NCI-H446 (cell line): ENCODE measurements at places on chromosomes 3 and 15.

- DNase-seq = no peak
Observed at GRCh38 chr15:57562196-57562769, 29.4 kb upstream of the MYZAP start.

GRCh38 chr3:4656059-4656458 is 162.9 kb downstream of the ITPR1 start:
- DNase-seq = peak; percentile 25

- no peak for DNase-seq
Observed at GRCh38 chr3:119937229-119937628, 155.3 kb downstream of the NR1I2 start.

GRCh38 chr3:176767385-176767784 is 429.9 kb downstream of the TBL1XR1 start:
- peak; percentile 3 for DNase-seq

- DNase-seq = no peak
Observed at GRCh38 chr15:29959384-29960137, 123.2 kb upstream of the GOLGA8J start.

DNA sequence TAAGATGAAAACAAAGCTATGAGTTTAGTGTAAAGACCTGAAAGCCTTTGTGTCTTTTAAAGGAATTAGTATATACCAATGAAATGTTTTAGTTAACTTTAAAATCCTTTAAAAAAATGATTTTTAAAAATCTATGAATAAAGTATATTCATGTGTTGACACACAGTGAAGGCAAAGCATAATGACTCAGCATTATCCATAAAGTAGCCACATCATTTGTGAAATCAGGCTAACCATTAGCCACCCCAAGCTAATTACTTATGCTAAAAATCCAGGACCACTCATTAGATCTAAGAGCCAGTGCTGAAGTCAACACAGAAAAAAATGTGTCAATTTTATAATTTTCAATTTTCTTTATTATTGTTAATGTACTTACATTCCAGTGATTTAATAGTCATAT is 310.2 kb downstream of the TBC1D5 start:
- DNase-seq = no peak

DNA sequence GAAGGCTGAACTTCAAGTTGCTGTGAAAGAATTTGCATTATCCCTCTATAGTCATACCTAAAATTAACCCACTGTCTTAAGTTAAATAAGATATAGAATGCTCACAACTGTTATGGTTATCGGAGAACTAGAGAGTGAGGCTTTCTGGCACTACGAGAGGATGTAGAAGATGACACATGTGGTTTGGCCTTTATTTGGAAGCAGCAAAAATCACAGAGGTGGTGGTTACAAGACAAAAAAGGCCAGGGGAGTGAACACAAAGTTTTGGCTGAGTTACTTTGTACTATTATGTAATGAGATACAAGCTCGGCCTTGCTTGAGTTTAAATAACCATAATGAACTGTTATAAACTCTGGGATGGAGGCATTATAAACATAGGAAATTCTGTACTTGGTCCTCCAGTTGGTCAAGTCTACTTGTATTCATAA is 78.3 kb upstream of the ICE2 start:
- no peak for DNase-seq

DNA sequence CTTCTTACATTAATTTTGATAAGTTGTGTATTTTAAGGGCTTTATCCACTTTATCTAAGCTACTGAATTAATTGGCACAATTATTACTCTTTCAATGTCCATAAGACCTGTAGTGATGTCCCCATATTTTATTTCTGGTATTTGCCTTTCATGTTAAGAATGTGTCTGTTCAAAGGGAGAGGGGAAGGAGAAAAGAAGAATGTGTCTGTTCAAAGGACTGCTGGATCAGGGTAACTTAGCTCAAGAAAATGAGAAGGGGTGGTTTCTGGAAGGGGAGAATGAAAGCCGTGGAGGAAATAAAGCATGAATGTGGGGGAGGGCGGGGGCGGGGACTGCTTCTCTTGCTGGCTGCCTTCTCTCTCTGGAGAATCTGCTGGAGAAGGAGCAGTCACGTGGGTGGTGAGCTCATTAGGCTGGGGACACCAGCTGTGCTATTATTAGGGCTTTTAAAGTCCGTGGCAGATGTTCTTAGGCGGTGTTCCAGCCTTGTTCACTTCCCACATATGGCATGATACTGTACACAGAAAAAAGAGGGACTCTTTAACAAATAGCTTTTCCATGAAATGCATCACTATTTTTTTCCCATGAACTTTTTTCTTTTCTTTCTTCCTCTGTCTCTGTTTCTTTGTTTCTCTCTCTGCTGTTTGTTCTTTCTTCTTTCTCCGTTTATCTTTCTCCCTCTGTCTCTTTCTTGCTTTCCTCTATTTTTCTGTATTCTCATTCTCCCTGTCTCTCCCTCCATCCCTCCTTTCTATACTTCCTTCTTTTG is 63.7 kb upstream of the ULK4 start:
- DNase-seq = peak; percentile 91

DNA sequence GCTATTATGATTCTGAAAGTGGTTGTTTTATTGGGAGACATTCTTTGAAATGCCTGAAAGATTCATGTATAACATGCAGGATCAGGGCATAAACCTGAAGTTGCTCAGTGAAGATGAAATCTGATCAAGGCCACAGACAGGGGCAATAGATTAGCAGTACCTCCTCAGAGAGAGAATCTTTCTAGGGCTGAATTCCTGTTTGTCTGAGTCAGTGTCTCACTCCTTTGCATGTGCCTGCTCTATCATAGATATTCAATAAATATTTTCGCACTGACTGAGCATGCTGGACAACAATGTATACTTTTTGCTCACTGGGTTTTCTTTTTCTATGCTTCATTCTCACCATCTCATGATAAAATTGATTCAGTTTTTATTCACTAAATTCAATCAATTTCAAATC is 49.8 kb upstream of the PFN2 start:
- no peak for DNase-seq

- DNase-seq = no peak
Observed at GRCh38 chr15:99087405-99087943, 17.4 kb upstream of the SYNM start.

DNA sequence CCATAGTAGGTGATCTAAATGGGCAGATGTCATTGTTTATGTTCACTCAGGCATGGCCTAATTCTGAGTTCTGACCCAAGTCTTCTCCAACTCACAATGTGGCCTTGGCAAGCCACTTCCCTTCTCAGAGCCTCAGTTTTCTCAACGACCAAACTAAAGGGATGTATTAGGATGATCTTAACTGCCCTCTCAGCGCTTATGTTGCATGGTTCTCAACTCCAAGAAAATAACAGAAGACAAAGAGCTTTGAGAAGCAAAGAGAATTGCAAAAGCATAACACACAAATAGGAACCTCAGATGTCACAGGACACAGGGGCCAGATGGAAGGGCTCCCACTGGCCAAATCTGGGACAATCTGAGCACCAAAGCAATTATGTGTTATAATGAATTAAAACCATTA is 8.6 kb downstream of the RHCG start:
- DNase-seq = no peak

DNA sequence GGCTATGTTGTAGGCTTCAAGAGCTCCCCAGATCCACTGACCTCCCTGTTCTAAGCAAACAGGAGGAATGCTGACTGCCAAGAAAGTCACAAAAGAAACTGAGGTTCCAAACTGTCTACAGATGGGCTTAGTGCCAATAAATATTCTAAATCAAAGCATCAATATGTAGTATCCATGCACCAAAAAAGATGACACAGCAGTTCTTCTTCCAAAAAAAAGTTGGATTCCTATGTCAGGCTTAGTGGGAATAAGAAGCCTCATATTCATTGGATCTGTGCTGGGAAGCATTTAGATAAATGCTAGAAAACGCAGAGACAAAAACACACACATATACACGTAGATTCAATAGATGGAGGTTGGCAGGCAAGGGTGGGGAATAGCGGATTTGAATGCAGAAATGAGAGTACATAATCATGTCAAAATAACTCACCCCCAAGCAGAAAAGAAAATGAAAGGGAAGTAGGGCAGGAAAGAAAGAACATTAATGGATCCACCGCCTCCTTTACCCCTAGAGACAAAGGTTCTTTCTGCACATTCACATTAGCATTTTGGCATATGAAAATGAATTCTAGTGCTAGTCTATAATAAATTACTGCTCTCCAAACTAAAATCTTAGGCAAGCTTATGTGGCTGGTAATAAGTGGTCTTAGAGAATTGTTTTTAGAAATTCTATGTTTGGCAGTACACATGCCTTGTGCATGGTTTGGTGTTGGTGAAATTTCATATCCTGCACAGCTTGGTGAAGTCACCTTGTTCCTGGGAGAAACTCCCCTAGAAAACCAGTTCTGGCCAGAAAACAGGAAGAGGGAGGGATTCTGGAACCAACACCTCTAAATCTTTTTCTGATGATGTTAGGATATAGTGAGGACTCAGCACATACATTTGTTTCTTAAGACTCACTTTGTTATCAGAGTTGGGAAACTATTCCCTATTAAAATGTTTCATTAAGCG is 283.4 kb downstream of the LSAMP start:
- no peak for DNase-seq

- DNase-seq = no peak
Observed at GRCh38 chr15:65944404-65944803, 75.1 kb downstream of the RAB11A start.

DNA sequence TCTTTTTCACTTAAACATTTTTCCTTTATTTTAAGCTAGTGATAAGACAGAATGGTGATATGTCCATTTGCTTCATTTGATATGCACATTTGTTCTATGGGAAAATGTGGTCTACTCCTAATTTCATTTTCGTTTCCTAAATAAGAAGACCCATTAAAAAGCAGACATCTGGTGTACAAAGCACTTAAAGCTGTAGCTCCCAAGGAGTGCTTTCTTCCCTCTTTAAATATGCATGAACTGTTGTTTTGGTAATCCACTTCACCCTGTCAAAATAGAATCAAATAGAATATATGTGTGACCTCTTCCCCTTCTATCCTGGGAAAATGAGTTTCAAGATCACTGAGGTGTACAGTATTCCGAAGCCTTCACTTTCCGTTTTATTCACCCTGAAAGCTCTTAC is 182.8 kb downstream of the ROBO2 start:
- DNase-seq = no peak

DNA sequence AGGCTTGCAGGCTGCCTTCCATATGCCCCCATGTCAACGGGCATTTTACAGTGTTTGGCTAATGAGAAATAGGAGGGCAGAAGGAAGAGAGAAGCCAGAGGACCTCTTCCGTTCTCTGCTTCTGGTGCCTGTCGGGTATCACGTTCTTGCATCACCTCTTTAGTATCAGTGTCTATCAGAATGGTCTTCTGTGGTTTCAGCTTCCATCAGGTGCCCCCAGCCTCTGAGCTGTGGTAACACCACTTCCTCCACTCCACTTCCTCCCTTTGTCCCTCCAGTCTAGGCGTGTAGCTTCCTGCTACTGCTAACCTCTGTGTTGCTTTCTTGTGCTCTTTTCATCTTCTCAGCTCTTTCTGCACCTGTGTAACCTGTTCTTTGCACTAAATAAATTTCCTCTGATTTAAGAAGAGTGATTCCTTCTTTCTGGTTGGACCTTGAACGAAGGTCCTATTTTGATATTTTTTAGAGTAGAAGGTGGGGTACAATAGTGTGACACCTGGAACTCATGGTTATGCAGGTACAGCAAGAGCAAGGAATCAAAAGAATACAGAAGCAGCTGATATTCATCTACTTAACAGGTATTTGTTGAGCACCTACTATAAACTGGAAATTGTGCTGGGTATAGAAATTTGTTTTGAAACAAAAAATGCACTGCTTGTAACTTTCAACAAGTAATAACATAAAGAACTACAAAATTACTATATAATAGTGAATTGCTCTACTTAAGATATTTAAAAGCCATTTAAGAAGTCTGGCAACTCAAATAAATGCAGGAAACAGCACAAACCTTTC is 27.4 kb upstream of the FOXB1 start:
- no peak for DNase-seq

GRCh38 chr3:15638193-15638890 is 36.8 kb downstream of the BTD start:
- DNase-seq = no peak

DNA sequence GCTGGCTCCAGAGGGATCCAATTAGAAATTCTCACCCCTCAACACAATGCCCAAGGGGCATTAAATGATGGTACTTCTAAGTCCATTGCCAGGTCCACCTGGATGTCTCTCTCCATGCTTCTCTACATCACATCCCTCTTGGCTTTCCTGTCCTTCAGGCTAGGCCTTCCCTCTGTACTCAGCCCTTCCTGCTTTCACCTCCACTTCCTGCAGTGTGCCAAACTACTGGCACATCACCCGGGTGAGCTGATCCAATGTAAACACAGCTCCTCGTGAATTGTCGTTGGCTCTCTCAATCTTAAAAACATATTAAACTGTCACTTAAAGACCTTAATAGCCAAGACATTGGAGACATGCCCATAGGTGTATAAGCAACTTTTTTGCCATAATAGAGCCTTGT is 4.0 kb downstream of the LMCD1 start:
- DNase-seq = no peak

DNA sequence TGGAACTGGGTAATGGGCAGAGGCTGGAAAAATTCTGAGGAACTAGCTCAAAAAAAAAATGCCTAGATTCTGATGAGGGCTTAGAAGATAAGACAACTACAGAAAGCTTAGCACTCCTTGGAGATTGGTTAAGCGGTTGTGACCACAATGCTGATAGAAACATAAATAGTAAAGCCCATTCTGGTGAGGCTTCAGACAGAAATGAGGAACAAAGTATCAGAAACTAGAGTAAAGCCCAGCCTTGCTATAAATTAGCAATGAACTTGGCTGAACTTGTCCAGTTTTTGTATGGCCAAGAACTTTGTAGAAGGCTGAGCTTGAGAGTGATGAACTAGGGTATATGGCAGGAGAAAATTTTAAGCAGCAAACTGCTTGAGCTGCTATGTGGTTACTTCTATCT is 25.4 kb downstream of the GOLGB1 start:
- no peak for DNase-seq

DNA sequence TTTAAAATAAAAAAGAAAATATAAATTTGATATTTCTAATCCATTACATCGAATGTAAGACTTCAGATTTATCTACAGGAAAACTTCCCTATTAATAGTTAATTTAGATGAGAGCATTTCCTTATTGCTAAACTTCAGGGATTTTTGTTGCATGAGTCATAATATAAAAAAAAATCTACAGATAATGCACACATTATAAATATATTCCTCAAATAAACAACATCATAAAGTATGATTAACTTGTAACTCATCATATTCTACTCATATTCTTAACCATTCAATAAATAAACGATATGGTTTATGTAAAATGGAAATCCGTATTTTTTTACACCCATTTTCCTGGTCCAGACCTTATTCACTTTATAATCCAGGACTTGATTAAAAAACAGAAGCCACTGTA is 477.0 kb downstream of the EPHA3 start:
- no peak for DNase-seq
